ENCODE measurements at places on chromosomes 3 and 15.

DNA sequence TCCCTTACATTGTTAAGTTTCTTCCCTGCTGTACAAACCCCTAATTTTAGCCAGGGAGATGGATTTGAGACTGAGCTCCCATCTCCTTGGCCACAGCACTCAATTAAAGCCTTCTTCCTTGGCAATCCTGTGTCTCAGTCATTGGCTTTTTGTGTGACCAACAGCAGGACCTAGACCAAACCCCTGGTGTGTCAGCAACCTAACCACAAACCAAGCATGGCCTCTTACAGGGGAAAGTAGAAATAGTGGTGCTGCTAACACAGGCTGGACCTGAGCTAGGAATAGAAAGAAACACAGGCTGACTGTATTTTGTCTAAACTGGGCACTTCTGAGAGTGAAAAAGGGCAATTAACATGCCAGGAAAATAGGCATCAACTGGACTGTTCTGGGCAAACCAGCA, 37.9 kb downstream of the PPCDC start:
- no peak for DNase-seq

- no peak for DNase-seq
These were observed 61.0 kb downstream of the TMEM44 start for GRCh38 chr3:194572143-194572789.

GRCh38 chr3:187748050-187748481, 2.8 kb upstream of the BCL6 start:
- DNase-seq, result no peak

- DNase-seq, result no peak
These were observed 84.3 kb upstream of the FXR1 start for GRCh38 chr3:180828001-180828720.

GRCh38 chr3:189139611-189139940, 32.2 kb upstream of the TPRG1 start:
- no peak for DNase-seq

DNA sequence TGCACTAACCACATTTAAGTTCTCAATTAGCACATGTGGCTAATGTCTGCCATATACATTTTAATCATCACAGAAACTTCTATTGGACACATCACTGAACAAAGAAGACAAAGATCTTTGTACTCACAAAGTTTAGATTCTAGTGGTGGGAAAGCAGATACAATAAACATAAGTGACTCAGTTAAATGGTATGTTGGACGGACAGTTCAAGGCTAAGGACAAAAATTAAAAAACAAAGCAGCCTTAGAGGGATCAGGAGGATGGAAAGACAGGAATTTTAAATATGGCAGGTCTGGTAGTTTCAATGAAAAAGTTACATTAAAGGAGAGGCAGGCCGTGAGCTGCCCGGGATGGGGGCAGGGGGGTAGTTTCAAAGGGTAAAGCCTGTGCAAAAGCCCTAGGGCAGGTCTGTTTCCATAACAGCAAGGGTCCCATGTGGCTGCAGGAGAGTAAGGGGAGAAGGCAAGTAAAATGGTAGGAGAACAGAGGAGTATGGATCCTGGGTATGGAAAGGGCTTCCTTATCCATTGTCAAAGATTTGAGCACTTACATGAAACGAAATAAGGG, 220.7 kb downstream of the FHIT start:
- no peak for DNase-seq

- DNase-seq, result no peak
These were observed 400.8 kb upstream of the PROK2 start for GRCh38 chr3:72185549-72186399.

DNA sequence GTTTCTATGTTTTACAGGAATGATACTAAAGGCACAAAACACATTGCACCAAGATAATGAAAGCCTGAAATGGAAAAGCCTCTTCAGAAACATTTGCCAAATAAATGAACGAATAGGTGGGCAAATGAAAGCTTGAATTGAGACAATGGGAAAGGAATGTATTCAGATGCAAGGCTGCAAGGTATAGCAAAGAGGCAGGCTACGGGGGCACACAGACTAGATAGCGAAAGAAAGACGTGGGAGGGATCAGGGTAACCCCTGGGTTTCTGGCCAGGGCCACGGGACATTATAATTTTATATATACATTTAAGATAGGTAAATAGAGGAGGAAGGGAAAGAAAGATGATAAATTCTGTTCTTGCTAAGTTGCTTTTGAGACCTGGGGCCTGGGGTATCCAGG, 95.9 kb upstream of the NLGN1 start:
- no peak for DNase-seq

DNA sequence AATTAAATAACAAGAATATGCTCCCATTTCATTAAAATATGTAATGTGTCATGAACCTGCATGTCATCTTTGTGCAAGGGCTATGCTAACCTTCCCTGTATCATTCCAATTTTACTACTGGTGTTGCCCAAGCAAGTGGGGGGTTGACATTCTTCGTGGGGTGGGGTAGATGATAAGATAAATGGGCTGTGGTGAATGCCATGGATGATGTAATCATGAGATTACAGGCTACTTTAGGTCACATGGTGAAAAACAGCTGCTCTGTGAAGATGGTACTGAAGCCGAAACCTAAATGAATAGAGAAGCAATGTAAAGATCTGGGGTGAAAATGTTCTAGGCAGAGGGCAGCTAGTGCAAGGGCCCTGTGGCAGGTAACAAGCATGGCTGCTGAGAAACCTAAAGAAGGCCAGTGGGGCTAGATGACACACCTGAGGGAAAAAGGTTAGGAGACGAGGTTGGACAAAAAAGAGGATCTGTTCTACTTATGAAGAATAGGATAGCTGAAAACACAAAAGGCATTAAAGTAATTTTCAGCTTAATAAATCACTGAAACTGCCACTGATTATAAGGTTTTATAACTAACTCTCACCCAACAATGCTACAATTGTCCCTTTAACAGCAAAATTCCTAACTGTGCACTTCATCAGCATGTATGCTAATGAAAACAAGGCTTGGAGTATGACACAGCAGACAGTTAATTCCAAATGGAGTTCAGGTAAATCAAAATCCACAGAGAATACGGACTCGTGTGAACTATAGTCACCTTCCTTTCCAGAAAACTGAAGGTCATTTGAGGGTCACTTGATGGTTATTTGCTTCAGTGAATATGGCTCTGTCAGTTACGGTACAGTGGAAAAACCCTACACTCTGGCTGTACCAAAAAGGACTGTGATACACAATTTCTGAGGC, 35.0 kb downstream of the MTMR10 start:
- DNase-seq, result no peak

DNA sequence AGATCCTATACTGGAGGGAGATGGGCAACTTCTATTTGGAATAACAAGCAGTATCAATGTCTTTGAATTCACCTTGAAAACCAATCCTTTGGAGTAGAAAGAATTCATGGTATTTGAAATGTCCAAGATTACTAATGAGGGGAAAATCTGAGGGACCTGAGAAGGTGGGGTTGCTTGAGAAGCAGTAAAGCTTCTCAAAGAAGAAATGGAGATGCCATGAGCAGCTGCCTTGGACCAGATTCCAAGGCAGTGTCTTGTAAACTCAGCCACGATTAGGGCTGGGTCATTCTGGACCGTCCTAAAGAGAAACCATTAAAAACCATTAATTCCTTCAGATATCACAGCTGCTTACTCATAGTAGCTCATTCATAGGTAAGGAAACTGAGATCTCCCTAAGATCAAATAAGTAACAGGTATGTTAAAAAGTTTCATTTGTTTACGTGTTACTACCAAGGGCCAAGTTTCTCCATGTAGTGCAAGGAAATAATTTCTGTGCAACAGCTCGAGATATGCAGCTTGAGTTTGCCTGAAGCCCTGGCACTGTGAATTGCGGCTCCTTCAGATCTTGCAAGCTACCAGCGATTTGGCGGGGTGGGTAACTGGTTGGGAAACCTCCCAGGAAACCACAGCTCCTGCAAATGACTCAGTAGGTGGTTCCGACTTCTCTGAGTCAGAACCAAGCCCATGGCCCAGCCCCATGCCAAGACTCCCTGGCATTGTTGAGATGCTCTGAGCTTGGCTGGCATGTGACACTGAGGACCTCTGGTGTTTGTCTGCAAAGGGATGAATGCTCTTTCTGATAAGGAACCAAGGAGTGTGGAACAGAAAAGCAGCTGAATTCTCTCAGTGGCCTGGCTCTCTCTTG, 296.8 kb downstream of the RORA start:
- DNase-seq, result no peak

DNA sequence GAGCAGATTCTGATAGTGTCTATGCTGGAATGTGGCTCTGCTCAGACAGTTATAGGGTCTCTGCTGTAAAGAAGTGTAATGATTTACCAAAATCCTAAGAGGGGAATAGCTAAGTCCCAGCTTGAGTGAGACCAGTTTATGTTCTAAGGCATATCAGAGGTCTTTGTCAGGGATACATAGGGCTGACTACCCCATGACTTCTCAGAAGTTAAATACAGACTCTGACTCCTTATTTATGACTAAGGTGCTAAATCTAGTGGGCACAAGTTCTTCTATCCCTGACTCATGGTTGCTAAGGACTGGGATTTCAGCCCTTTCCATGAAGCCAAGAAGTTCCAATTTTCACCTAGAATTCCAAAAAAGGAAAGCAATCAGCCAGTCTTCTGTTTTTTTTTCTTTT, 192.6 kb upstream of the POU1F1 start:
- no peak for DNase-seq

GRCh38 chr3:53166206-53166605, 5.2 kb downstream of the PRKCD start:
- no peak for DNase-seq

DNA sequence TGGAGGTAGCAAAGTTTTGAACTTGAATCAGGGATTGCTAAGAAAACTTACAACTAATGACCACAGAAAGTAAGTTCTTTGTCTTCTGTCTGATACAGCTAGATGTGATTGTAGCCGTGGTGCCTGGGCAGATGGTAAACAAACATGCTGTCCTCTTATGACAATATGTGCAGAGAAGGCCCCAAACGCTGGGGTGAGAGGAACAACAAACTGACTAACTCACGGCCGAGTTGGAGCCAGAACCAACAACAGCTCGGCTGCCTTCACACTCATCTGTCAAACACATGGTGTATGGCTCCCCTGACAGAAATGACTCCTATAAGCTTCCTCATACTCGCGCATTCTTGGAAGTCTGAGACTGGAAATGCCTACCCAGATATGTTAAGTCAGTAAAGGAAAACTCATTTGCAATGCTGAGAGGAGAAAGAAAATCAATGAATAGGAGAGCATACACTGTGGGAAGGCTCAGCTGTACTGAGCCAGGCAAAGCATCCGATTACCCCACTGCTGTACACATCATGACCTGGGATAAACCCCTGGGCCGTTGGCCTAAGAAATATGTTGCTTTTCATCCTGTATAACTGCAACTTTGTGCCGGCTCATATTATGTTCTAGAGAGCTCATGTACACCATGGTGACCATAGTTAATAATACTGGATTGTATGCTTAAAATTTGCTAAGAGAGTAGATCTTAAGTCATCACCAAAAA, 5.7 kb downstream of the THBS1 start:
- no peak for DNase-seq

DNA sequence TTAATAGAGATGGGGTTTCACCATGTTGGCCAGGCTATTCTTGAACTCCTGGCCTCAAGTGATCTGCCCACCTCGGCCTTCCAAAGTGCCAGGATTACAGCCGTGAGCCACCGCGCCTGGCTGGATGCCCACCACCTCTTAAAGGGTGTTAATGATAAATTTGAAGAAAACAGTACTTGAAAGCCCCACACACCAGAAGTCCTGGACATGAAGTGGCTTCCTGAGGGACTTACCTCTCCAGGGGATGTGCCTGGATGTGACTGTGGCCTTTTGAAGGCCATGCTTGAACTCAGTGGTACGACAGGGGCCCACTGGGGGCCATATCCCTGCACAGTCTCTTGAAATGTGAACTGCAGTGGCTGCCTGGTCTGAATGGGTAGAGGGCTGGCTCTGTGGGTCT, 18.2 kb downstream of the IRAK2 start:
- DNase-seq, result no peak

GRCh38 chr3:73622091-73622805, 2.5 kb downstream of the PDZRN3 start:
- DNase-seq, result peak; percentile 50

DNA sequence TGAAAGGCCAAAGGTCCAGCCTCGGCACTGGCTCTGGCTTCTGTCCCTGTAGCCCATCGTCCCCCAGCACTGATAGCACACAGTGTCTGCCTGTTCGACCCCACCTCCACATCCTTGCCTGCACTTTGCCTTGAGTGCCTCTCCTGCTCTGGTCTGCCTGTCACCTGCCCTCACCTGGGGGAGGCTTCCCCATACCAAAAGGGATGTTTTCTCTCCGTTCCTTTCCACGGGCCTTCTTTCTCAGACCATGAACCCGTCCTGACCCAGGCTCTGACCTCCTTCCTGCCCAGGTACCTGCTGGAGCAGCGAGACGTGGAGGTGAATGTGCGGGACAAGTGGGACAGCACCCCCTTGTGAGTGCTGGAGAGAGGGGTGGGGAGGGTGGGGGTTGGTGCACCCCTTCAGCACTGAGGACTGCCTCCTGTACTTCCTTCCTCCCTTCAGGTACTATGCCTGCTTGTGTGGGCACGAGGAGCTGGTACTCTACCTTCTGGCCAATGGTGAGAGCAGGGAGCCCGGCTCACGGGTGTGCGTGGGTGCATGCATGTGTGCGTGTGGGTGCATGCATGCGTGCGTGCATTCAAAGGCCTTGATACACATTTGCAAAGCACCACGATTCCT, 1.5 kb downstream of the ABTB1 start:
- no peak for DNase-seq

Data from COR-L47 (cell line).